Dorsolateral prefrontal cortex (tissue), 122 donors: ENCODE measurements at places on chromosomes 5 and 9.

DNA sequence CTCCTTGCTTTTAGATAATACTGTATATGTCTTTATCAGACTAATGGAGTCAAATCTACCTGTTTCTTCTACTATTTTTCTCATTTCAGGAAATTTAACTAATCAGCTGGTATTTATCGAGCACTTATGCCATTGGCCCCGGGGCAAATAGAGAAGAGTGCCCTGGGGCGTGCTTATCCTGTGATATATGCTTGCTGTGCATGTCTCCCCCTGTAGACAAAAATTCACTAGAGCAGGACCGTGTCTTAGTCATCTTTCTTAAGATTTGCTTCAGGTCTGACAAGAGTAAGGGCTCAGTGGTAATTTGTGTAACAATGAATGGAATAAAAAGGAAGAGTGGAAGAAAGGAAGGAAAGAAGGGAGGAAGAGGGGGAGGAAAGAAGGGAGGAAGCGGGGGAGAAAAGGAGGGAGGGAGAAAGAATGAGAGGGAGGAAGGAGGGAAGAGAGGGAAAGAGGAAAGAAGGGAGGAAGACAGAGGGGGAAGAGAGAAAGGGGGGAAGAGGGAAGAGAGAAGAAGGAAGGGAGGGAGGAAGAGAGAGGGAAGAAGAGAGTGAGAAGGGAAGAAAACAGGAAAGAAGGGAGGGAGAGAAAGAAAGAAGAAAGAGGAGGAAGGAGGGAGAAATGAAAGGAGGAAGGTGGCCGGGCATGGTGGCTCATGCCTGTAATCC lies 295.7 kb upstream of the PANK3 start:
- DNase-seq = no peak

GRCh38 chr5:175659546-175660253 lies 1.8 kb downstream of the HRH2 start:
- DNase-seq = no peak

GRCh38 chr5:120298981-120299380 lies 165.1 kb upstream of the PRR16 start:
- DNase-seq = no peak

DNA sequence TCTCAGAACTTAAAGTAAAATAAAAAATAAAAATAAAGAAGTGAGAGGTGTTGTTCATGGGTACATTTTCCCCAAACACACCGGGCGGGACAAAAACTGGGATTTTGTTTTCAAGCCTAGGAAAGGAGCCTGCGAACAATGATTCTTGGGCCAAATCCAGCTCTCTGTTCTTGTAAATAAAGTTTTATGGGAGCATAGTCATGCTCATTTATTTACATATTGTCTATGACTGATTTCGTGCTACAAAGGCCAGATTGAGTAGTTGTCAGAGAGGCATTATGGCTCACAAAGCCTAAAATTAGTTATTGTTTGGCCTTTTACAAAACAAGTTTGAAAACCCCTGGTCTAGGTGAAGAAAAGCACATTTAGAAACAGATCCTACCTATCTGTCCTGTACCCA lies 821.0 kb upstream of the GRAMD2B start:
- DNase-seq = no peak

GRCh38 chr9:21804331-21804730 lies 1.9 kb downstream of the MTAP start:
- no peak for DNase-seq

DNA sequence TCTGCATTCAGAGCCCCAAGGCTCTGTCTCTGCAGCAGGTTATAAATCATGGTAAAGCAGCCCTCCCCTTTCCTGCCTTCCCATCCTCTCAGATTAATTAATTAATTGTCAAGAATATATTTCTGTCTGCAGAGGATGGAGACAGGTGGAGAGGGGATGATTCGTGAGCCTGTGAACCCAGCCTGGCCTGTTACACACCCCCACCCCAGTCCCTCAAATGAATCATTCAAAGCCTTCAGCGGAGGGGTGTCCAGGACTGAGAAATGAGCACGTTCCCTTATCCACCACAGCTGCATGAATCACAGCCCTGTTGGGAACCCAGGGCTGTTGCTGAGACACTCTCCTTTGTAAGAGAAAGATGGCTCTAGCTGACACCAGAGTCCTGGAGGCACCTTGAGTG lies 56.0 kb downstream of the NIPAL4 start:
- no peak for DNase-seq

DNA sequence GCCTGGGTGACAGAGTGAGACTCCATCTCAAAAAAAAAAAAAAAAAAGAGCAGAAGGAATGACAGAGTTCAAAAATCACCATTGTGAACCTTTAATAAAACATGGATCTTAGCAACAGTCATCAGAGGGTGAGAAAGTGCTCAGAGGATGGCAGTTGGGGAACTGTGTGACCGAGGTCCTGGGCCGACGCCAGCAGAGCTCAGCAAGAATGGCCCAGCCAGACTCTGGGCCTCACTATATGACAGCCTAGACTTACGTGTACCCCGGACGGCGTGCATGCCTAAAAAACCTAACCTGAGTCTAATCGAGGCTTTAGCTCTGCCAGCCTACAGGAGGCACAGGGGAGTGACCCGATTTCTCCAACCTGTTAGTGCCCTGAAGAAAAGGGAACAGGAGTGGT lies 64.3 kb downstream of the MVB12B start:
- DNase-seq = no peak

- no peak for DNase-seq
Measured at GRCh38 chr5:86155796-86156195, 461.9 kb upstream of the COX7C start.

GRCh38 chr5:89849830-89850512 lies 559.6 kb downstream of the CETN3 start:
- no peak for DNase-seq

DNA sequence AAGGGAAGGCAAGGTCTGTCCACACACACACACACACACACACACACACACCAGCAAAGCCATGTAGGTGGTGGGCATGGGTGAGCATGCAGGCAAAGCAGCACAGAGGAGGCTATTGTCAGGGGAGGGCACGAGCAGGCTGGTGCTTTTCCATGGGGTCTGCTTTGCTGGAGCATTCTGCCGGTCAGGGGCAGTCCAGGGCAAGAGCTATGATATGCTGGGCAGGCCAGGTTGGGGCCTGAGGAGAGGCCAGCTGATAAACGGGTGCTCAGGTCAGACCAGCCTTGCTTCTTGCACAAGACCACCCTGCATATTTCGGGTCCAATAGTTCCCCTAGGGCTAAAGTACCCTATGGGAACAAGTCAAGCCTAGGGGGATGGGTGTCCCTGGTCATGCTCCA lies 253.9 kb upstream of the DMAC1 start:
- DNase-seq = no peak

- DNase-seq = no peak
Measured at GRCh38 chr9:23555851-23556250, 270.2 kb downstream of the ELAVL2 start.

DNA sequence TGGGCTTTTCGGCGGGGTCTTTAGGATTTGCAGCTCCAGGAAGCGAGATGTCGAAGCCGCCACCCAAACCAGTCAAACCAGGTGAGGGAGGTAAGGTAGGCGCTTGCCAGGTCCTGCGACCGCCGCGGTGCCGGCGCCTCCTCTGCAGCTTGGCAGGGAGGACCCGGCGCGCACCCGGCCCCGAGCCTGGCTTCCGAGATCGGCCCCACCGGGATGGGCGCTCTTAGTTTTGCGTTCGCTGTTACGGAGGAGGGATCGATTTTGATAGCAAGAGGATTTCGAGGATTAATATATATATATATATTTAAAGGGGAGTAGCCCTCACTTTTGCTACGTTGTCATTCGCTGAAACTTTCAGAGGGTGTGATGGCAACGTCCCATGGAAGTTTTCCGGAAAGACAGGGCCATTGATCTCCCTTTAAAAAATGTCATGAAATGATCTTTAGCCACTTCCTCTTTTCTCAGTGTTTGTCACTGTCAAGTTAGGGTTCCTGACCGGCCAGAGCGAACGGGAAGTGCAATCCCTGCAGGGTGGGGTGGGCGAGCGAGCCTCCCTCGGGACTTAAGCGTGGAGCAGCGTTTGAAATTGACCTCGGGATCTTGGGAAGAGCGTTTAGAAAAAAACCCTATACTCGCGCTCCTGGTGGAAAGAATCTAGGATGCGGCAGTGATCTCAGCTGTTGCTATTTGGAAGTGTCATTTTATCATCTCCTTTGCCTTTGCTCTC lies 495 bp downstream of the OSTF1 start:
- DNase-seq = no peak

GRCh38 chr5:6181147-6181729 lies 197.1 kb downstream of the MED10 start:
- no peak for DNase-seq

DNA sequence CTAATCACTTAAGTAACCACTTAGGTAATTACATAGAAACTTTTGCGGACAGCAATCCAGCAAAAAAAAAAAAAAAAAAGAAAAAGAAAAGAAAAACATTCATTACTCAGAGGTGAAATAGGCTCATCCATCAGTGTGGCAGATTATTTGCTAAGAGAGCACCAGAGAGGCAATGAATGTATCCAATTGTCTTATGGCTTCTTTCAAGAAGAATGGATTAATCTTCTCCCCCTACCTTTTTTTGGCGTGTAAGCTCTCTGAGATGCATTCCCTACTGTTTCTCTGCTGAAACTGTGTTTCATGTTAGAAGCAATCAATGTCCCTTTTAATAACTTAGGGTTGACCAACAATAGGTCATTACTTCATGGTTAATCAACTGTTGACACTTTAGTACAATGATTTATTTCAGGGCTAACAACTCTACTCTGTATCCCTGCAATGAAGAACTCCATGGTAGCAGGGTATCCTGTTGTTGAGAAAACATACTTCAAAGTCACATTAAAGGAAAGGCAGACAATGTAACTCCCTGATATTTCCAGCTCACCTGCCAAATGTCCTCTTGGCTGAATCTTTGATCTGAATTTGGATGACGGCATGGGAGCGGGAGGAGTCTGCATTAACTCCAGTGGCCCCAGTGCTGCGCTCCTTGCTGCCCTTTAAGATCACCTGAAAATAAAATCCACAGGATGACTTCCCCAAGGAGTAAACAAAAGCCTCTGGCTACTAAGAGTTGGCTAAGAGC lies 57.6 kb downstream of the KIF24 start:
- no peak for DNase-seq
